Gastroesophageal sphincter (tissue), 4 donors: ENCODE measurements at places on chromosomes 2 and 18. TPM values are rescaled to one million over a fixed set of nuclear protein-coding genes. Genes with fewer than 3 reads are reported as not detected.

Gene CCL20
- total RNA-seq = 3.1 TPM

Gene UGT1A3
- total RNA-seq = not detected

Gene SP110
- 16.3 TPM for total RNA-seq

Gene NT5DC4
- not detected for total RNA-seq

Gene RNU2-63P
- not detected for total RNA-seq

Gene EML6
- total RNA-seq = 0.62 TPM

Gene ATOH8
- 79.5 TPM for total RNA-seq

Gene NOL4
- total RNA-seq = not detected

Gene COLEC12
- 21.2 TPM for total RNA-seq

Gene ANO7
- total RNA-seq = 0.16 TPM

GRCh38 chr18:34609986-34610648 is 100.0 kb upstream of the DTNA start:
- ATAC-seq = no peak

GRCh38 chr2:144379851-144380311 is 140.0 kb downstream of the ZEB2 start:
- no peak for ATAC-seq

DNA sequence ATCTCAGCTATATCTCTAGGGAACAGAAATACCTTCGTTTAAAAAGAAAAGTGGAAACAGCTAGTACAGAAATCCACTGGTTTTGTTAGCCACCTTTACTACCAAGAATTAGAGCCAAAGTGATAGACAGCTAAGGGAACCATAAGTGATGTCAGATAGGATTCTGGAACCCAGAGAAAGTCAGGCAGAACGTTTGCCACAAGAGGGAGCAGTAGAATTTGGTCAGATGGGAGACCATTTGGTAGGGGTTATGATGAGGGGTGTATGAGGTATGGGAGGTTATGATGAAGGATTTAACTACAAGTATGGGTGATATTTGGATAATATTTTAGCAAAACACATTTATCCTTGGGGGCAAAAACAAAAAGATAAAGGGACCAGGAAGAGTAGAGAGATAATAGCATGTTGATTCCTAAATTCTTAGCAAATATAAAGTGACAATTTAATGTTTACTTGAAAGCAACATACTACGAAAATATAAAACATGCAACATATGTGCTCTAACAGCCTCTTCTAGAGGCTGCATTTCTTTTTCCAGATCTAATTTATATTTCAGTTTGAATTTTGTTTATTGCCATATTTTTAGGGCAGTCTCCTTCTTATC is 3.3 kb downstream of the SLC8A1 start:
- ATAC-seq = no peak

- no peak for ATAC-seq
Measured at GRCh38 chr2:123047186-123047585, 977.9 kb upstream of the CNTNAP5 start.

DNA sequence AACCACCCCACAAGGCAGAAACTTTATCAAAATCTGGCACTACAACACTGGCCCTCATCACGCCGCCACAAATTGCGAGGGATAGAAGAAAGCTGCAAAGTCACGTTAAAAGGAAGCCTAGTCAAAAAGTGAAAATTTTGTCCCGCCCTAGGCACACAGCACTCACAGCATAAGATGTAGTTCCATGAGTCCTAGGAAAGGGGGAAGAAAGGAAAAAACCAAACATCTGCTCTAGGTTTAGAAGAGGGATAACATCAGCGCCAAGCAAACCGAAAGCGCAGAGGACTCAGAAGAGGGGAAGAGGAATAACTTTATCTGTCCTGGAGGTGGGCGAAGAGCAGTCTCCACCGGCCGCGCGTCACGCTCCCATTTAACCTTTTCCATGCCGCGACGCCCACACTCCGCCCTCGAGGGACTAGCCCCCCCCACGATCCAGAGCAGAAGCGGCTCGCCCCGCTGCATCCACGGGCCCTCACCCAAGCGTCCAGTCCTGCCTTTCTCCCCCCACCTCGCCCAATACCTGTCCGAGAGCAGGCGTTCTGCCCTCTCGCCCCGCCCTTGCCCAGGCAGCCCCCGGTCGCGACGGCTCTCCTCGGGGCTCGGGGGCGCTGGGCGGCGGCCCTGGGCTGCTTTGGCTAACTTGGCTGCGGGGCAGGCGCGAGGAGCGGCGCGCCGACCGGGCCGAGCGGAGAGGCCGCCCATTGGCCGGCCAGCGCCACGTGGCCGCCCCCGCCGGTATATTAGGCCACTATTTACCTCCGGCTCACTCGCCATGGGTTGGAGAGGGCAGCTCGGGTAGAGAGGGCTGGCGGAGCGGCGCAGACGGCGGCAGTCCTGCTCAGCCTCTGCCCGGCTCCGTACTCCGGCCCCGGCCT is at the start of gene HOXD1:
HOXD1 (plus strand) TSS at position 770 of the 875 bp plus-strand sequence. CDS start 134 bp downstream, outside the sequence.
- peak; percentile 56 for ATAC-seq

DNA sequence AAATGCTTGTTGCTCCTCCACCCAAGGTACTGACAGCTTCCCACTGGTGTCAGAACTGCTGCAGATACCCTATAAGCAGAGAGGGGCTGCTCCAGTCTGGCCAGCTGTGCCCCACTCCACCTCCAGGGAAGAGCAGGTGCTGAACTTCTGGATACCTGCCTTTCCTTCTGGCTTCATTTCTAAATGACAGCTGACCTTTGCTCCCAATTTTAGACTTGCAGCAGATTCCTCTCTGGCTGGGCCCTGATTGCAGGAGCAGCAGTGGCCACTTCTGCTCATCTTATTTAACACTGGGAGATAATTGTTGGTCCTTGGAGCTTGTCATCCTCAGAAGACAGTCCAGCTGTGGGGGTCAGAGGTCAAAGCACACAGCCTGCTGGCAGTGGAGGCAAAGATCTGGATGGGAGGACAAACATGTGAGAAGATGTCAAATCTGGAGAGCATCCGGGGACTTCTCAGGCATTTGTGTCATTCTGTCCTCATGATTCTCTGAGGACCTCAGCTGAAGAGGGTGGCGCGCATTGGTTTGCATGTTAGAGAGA is 38.9 kb downstream of the SETBP1 start:
- ATAC-seq = no peak

GRCh38 chr2:196171248-196171871 is at the start of gene STK17B:
TSS of gene STK17B (minus strand) at chr2:196171578. CDS start at chr2:196163383, 8,195 bp downstream.
- peak; percentile 94 for ATAC-seq

- ATAC-seq = no peak
Measured at GRCh38 chr18:57505231-57505630, 70.1 kb downstream of the ONECUT2 start.

DNA sequence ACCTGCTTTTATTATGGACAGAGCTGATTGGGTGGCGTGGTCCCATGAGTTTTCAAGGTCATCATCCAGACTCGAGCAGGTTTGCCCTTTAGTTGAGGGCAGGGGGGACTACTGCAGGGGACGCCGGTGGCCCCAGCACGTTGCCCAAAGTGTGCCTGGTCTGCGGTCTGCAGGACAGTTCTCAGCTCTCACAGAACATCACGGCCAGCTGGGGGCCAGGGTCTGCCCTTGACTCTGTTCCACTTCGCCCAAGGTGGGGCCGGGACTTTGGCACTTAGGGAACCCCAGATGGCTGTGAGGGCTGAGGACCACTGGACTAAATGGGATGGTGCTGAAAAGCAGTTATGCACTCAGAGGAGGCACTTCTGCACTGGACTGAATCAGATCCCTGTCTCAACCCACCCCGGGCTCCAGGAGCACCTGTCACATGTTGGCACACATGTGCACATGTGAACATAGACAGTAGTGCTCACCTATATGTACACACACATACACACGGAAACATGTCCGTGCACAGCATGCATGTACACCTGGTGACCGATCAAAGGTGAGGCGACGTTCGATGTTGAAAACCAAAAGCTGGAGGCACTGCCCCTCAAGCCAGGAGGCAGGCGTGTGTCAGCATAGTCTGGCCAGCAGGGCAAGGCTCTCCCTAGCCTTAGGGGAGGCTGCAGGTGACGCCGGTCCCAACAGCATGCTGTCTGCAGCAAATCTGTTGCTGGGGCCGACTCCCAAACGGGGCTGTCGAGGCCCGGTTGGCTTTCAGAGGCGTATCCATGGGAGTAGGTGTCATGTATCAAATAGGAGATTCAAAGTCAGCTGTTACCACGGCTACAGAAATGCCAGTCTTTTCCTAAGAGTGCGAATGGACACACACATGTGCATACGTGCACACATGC is 10.2 kb downstream of the ANO7 start:
- no peak for ATAC-seq

DNA sequence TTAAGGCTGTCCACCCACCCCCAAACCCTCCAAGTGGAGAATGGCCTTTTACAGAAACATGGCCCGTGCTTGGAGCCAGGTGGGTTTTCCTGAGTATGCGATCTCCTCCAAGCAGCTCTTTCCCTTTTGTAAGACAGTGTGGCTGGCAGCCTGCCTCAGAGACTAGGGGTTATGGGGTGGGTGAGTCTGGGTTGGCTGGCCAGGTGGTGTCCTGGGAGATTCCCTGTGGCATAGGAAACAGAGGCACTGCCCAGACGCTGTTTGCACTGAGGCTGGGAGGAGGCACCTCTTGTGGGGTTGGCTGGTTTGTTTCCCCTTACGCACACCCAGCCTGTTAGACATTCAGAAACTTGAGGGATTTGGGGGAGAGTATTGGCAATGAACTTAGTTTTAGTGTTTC is 82.3 kb upstream of the MCFD2 start:
- ATAC-seq = no peak

DNA sequence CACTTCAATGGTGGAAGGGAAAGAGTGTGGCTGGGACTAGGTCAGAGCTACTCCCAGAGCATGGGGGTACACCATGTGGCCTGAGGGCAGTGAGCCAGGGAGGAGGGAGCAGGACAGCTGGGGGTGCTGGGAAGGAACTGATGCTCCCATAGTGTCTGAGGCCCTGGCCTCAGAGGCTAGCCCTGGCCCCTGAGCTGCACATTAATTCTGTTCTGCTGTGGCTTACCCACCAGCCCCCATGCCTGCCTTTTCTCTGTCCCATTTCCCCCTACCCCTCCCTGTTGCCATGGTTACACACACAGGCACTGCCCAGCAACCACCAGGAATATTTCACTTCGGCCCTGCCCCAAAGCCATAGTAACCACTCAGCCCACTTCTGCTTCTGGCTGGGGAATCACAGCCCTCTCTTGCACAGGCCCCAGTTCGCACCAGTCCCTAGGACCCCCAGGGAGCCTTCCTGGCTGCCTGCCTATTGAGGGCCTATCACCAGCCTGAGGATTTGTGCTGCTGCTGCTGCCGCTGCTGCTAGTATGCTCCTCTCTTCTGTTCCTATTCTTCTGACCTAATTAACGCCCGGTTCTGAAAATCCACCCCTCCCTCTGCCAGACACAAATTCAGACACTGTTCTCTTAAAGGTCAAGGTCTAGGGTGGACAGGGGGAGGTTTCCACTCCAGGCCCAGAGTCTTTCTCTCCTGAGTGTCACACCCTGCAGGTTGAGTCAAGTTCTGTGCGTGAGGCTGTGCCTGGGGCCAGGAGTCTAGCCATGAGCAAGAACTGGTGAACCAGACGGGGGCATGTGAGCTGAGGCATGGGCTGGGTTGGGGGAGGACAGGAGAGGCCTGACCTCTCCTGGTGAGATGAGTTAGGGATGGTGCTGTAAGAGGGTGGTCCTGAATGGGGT is 87.1 kb upstream of the MCFD2 start:
- ATAC-seq = peak; percentile 29

DNA sequence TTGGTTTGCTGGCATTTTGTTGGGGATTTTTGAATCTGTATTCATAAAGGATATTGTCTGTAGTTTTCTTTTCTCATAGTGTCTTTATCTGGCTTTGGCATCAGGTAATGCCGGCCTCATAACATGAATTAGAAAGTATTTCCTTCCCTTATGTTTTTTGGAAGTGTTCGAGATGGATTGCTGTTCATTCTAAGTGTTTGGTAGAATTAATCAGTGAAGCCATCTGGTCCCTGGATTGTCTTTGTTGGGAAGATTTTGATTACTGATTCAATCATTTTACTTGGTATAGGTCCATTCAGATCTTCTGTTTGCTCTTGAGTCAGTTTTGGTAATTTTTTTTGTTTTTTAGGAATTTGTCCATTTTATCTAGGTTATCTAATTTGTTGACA is 22.3 kb downstream of the KIAA1328 start:
- ATAC-seq = no peak

DNA sequence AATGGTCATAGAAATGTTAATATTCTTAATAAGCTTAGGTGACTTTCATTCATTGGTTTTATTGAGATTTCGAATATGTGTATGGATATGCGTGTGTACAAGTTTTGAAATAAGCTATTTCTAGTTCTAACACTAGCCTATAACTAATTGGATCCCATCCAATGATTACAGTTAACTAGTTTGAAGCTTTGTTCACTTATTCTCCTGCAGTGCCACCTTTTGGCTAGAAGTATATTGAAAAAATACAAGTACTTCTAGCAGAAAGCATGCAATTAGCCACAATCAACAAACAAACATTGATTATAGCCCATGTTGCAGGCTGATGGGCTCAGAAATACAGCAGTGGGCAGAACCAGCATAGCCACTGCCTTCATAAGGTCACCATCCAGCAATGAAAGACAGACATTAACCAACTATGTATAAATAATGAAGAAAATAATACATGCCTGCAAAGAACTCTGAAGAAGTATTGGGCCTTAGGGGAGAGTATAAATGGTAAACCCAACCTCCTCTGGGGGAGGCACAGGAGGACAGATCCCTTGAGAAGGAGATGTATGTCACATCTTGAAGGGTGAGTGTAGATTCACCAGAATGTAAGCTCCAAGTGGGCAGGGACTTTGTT is 5.1 kb upstream of the PIEZO2 start:
- ATAC-seq = no peak

- no peak for ATAC-seq
Measured at GRCh38 chr2:216160786-216161185, 51.6 kb downstream of the XRCC5 start.

GRCh38 chr2:228352048-228352447 is 170.6 kb upstream of the SPHKAP start:
- no peak for ATAC-seq

- no peak for ATAC-seq
Measured at GRCh38 chr18:48364146-48364545, 45.0 kb downstream of the ZBTB7C start.

DNA sequence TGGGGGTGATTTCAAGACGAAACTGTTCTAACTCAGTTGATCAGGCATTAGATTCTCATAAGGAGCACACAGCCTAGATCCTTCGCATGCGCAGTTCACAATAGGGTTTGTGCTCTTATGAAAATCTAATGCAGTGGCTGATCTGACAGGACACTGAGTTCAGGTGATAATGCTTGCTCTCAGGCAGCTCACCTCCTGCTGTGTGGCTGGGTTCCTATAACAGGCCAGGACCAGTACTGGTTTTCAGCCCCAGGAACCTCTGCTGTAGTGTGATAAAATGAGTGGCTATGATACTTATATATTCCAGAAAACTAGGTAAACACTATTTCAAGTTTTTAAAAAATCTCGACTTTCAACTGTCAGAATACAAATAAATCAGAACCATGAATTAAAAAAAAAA is 271.4 kb downstream of the GALNT13 start:
- ATAC-seq = no peak

DNA sequence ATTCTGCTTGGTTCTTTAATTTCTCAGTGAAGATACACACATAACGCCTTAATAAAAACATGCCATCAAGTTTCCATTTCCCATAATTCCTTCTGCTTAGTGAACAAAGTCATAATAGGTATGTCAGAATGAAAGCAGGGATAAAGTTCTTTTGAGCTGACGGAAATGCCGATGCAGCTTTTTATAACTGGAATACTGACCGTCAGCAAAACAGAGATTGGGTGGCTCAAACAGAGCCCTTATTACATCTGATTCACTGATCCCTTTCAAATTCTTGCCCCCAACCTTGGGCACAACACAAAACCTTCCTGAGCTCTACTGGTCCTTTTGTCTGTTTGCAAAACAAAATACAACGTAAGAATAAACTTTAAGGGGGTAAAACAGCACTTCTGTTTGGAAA is 140.4 kb downstream of the CDH2 start:
- no peak for ATAC-seq
